ENCODE measurements at places on chromosomes 1 and 21.

DNA sequence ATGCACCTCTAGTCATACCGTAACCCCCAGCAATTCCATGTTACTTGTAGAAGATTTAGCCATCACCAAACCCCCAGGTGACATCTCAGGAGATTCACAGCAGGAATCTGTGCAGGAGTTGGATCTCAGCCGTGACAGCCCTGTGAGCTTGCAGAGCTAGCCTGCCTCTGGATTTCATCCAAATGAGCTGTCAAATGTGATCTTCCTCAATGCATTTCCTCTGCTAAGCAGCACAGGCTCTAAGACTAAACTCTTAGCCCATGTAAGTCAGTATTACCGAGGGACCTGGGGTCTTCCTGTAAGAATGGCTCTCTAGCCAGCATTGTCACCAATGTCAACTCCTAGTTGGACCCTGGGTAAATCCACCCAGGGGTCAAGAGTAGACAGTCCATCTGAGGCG lies 41.7 kb downstream of the UMODL1 start:
- DNase-seq = no peak

DNA sequence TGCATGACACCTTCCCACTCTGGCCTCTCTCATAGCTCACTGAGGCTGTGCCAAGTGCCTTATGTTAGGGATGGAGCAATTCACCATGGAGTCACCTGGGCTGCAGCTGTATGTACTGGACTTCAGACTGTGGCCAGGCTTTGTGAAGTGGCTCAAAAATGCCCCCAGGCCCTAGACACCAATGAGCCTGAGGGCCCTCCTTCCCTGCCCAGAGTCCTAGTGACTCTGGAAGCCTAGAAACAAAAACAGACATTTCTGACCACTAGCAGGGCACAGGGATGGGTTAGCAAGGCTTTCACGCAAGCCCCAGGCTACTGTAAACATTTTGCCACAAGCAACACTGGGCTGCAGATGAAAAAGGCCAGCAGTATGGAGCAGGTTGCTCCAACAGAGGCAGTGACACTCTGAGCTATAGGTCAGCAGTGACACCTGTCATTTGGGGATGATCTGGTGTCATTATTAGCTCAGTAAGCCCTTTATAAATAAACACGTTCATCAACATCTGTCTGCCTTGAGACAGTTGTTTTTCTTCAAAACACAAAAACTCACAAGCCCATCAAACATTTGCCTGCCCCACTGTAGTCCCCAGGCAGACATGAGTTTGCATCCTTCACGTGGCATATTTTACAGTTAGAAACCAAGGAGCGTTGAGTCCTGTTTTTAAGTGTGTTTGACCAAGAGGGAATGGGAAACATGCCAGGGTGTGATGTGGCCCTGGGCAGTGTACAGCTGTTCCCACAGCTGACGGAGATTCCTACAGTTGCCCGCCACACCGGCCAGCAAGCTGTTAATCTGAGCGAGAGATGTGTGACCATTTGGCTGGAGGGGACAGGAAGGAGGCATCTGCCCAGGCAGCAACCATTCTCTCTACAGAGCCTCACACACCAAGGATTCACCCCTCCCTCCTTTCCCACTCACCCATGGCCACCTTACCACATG lies 66.8 kb downstream of the KCNN3 start:
- DNase-seq = no peak

- no peak for DNase-seq
Observed at GRCh38 chr1:50989694-50990093, 19.6 kb downstream of the CDKN2C start.

- DNase-seq = no peak
Observed at GRCh38 chr1:151325646-151326429, 1.4 kb downstream of the PI4KB start.

DNA sequence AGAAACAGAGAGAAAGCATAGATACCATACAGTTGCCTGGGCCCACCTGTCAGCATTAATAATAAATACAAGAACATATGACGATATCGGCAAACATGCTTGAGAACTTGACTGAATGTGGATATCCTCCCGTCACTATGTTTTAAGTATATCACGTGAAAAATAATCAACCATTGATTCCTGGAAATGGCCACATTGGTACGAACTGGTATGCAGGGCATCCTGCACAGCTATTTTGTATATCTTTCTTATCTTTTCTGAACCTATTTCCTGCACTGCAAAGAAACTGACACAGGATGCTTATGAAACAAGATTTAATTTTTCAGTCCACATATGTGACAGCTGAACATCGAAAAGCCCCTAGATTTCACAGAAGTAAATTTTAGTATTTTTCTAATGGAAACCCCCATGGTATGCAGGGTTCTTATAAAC lies 22.8 kb upstream of the RGS1 start:
- DNase-seq = no peak

- DNase-seq = no peak
Observed at GRCh38 chr1:201652181-201652580, 113.3 kb downstream of the NAV1 start.

GRCh38 chr1:82160036-82160435 lies 359.3 kb downstream of the ADGRL2 start:
- DNase-seq = no peak

DNA sequence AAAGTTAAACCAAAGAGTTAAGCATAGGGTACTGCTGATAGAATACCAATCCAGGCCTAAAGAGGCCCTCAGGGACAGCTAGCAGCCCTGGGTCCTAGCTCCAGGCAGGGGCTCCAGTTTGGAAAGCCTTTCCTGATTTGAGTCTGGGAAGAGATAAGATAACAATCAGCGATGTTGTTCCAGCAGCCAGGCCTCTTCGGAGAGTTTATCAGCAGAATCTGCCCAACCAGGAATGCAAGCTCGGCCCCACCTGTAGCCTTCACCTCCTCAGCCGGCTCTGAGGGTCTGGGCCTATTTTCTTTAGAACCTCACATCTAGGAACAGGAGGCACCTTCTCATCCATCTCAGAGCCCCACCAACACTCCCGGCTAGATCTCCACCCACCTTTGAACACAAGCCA lies 42.6 kb downstream of the PLEKHA6 start:
- no peak for DNase-seq

GRCh38 chr1:169361281-169361680 lies 6.3 kb downstream of the NME7 start:
- DNase-seq = no peak

- DNase-seq = no peak
Observed at GRCh38 chr1:66119148-66119547, 326.5 kb downstream of the PDE4B start.

GRCh38 chr1:172140072-172140471 lies 280.4 kb upstream of the C1orf105 start:
- DNase-seq = no peak

- no peak for DNase-seq
Observed at GRCh38 chr1:184222652-184223052, 164.2 kb upstream of the C1orf21 start.

- no peak for DNase-seq
Observed at GRCh38 chr1:8518490-8518801, 200.5 kb downstream of the SLC45A1 start.

DNA sequence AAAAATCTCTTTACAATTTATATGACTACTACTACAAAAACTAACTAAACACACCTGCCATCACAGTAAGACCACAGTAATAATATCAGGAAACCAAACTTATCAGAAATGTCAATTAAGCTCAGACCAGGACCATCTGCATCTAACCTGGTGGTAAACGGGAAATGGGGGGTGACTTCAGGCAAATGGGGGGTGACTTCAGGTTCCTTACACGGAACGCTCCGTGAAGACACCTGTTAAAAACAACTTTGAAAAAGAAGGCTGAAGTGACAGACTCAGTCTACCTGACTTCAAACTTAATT lies 15.8 kb downstream of the PRDM15 start:
- no peak for DNase-seq

DNA sequence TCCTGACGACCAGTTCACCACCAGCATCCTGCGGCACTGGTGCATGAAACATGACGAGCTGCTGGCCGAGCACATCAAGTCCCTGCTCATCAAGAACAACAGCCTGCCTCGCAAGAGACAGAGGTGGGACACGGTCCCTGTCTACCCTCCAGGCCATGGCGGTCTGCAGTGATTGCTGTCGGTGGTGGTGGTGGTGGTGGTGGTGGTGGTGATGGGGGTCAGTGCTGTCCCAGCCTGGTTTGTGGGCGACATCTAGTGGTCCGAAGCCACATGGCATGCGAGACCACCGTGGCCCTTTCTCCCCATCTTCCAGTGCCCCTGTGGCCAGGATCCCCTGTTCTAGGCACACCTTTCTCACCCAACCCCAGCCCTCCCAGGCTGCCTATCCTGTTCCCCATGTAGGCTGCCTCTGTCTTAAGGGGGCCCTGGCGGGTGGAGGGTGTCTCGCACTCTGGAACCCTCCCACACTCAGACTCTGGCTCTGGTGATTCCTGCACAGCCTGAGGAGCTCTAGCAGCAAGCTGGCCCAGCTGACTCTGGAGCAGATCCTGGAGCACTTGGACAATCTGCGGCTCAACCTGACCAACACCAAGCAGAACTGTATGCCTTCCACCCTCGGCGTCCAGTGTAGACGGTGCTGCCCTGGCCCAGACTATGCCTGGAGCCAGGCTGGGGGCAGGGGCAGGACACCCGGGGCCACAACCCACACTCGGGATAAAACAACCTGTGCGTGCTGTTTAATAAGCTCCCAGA lies 3.2 kb upstream of the SLC27A3 start:
- DNase-seq = no peak

- no peak for DNase-seq
Observed at GRCh38 chr1:7384679-7385078, 386.4 kb upstream of the VAMP3 start.

- no peak for DNase-seq
Observed at GRCh38 chr1:99490031-99490430, 155.9 kb upstream of the PALMD start.

DNA sequence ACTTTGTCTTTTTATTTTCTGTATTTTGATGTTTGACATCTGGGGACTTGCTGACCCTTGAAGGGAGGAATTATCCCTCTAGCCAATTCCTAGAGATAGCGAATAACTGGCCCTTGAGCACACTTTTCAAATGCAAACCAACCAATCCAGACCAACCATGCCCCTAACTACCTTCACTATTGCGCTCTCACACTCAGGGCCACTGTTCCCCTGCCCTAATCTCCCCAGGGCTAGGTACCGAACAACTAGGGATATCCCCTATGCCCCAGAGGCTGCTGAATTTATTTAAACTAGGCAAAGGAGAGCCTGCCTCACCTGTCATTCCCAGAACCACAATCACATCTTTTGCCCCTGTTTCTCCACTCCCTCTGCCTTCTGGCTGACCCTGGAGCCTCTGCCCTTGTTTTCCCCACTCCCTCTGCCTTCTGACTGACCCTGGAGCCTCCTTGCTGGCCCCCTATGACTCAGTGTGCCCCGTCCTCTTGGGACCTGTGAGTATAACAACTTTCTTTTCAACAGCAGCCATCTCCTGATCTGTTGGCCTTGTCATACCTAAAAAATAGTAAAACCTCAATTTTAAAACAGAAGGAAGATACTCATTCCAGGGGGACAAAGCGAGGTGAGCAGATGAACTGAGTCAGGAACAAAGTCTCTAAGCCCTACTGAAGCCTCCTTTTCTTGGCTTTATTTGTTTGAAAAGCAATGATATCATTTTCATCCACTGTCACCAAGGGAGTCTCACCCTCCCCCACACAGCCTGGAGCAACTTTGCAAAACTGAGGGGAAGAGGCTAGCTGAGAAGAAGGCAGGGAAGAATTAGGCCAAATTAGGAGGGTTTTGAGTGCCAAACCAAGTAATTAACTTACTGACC lies 115.5 kb downstream of the NMNAT2 start:
- DNase-seq = no peak

DNA sequence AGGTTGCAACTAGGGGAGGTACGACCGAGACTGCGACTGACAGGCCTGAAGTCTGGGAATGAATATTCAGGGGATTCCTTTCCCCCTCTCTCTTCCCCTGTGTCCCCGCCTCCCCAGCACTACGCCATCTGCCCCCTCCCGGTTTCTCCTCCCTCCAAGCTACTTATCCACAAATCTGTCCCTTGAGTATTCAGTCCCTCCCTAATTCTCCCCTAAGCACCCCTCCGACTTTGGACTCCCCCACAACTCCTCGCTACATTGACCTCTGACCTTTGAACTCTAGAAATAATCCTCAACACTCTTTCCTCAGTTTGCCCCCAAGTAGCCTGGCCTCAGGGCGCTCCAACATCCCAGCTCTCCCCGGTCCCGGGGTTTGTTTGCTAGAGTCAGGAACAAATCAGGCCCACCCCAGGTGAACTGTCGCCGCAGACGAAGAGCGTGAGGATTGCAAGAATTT lies 393 bp downstream of the LYSMD1 start:
- DNase-seq = no peak

DNA sequence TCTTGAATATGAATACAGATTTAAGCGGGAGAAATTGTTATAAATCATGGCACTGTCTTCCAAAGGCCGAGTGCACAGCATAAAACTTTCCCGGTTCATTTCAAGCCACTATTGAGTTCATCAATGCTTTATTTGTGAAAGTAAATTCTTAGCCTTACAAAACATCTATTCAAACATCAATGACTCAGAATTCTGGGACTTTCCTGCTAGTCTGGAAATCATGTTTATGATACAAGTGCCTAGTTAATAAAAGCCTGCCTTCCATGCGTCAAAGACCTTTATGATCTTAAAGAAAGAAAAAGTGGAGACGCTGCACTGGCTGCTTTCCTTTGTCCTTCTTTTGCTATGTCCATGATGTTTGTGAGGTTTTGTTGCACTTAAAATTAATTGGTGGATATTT lies 137.7 kb downstream of the SETD4 start:
- no peak for DNase-seq

GRCh38 chr1:6783221-6783620 lies 2.0 kb upstream of the CAMTA1 start:
- no peak for DNase-seq

DNA sequence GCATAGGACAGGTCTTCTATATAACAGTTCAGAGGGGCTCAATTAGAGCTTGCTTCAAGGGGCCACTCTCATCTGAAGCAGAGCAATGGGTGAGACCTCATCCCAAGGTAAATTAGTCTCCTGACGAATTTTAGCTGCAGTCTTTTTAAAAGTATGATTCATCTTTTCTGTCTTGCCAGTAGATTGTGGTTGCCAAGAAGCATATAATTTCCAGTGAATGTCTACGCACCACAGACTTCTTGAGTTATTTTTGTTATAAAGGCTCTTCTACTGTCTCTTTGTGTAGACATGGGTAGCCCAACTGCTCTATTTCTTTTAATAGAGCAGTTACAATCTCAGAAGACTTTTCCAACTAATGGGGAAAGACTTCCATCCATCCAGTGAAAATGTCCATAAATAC lies 108.9 kb upstream of the FMN2 start:
- no peak for DNase-seq

DNA sequence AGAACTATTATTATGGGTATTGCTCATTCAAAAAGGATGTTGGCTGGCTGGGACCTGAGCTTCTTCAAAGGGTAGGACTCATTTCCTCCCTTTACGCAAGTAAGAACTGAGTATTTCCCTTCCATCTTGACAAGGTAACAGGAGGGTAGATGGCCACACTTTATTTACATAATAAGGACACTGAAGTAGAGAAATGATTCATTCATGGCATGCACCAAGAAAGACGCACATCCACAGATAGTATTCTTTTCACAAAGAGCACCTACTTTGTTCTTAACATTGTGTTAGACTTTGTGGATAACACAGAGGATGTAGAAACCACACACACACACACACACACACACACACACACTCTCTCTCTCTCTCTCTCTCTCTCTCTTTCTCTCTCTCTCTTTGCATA lies 82.9 kb downstream of the FAM78B start:
- no peak for DNase-seq
